Fibroblast of pulmonary artery (primary cell): ENCODE measurements at places on chromosomes 3 and 15.

- no peak for DNase-seq
These were observed 288.5 kb upstream of the UMPS start for GRCh38 chr3:124441766-124442165.

- no peak for DNase-seq
These were observed 31.8 kb downstream of the UPK1B start for GRCh38 chr3:119205209-119205608.

GRCh38 chr3:30203301-30203700, 403.1 kb upstream of the TGFBR2 start:
- DNase-seq: no peak

- no peak for DNase-seq
These were observed 193.5 kb downstream of the C3orf38 start for GRCh38 chr3:88343264-88343663.

GRCh38 chr3:197800379-197800778, 9.3 kb downstream of the LRCH3 start:
- DNase-seq: peak; percentile 46

DNA sequence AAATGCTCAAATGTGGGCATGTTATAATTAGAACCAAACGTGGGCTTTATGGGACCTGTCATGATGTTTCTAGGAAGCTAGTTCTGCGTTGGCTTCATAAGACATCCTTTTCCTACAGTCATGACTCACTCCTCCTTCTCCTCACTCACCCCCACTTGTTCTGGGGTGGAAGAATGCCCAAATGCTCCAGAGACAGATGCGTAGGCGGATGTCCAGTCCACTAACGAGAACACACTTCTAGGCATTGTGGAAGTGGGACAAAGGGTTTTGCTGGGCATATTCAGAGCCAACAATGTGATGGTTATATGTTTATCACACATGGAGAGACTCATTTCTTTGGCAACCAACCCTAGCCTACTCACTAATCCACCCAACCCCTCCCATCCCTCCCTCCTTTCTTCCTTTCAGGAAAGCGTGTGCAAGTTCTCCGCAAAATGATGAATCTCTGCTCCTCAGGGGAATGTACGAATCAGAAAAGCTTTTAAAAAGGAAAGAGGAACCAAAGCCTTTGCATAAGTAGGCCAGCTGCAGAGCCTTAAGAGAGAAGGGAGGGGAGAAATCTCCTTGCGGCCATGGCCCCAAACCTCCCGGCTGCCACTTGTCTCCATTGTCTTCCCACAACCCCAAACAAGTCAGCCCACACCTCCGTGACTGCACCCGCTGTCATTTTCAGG, 123.0 kb upstream of the SPRED1 start:
- DNase-seq: peak; percentile 100

DNA sequence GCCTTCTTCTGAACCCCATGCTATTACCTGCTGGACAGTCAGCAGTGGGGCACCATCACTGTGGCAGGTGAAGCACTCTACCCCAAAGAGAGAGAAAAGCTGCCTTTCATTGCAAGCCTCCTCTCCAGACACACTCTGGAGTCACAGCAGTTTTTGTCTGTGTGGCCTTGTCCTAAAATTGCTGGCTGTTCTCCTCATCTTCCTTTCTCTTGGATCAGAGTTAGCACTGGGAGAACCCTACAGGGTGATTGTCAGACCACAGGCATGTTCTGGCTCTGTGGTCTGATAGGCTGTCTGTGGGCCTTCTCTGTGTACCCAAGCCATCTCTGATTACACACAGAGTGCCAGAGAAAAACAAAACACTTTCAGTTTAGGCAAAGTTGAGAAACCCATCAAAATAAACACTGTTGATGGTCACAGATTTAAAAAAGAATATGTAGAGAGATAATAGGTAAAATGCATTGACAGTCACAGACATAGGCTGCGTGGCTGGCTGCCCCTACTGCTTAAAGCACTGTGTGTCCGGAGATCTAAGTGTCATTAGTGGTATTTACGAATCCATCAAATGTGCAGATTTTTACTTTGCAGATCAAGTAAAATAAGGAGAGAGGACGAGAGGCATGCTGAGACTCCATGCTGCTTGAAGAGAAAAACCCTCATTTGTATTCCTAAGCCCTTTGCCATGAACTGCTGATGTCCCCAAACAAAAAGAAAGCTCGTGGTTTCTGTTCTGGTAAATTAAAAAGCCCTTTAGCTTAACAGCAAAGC, 689.9 kb downstream of the TUSC7 start:
- peak; percentile 16 for DNase-seq
